ENCODE measurements at places on chromosomes 16 and 17. TPM values are rescaled to one million over a fixed set of nuclear protein-coding genes. Genes with fewer than 3 reads are reported as not detected.

DNA sequence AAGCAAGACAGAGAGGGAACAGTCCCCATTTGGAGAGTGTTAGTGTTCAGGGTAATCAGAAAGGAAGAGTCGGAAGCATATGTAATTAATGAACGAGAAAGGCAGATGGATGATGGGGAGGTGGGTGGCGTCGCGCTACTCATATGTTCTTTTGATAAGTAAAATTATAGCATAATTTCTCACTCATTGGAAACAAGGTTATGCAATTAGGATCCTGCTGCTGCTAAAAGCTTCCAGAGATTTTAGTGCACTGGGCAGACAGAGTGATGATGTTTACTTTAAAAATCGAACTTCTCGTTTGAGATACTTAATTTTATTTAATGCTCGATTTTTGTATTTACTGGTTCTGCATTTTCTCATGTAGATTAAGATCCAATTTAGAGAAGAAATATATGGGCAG, 96.2 kb downstream of the PRKCA start:
- no peak for DNase-seq

Gene CACNG3
- not detected for total RNA-seq

DNA sequence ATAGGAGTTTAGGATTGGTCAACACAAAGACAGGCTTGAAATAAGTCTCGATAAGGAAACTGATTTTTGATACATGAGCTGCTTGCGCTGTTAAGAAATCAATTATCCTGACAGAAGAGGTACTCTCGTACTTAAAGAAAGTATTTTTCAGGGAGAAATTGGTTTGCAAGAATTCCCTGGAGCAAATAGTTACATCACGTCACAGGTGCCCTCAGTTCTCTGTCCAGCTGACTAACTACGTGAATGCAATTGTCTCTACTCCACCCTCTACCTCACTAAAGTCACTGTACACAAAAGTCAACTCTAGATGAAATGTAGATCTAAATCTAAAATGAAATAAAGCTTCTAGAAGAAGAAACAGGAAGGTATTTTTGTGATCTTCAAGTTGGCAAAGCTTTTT, 130.6 kb upstream of the KCNJ16 start:
- no peak for DNase-seq

- no peak for DNase-seq
Measured at GRCh38 chr16:21083729-21084268, 66.8 kb downstream of the DNAH3 start.

Gene AOC3
- 0.26 TPM for total RNA-seq

DNA sequence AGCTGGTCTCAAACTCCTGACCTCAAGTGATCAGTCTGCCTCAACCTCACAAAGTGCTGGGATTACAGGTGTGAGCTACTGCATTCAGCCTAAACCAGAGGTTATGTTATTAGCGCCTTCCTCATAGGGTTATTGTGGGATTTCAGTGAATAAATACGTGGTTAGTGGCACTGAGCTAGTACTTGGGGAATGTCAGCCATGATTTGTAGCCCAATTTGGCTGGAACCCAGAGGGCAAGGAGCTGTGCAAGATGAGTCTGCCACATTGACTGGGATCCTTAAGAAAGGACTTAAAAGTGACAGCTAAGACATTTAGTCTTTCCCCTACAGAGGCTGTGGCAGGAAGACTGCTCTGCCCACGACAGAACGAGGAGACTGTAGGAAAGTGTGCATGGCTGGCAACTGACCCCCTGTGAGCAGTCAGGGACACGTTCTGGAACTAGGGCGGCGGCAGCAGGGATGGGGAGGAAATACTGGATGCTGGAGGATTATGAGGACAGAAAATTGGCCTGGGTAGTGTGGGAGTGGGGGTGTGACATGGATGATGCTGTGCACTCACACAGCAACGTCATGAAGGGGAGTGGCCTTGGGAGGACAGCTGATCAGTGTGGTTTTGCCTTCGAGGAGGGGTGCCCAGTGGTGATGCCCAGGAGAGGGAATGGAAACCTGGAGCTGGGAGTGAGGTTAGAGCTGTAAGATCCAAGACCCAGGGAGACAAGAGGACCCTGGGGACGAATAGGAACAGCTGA, 14.6 kb downstream of the ATP5PD start:
- DNase-seq: peak; percentile 64

Gene HAP1
- 5.0 TPM for total RNA-seq

GRCh38 chr17:57021226-57021940, 43.5 kb downstream of the SCPEP1 start:
- DNase-seq: peak; percentile 93

Gene SPNS2
- 3.9 TPM for total RNA-seq

DNA sequence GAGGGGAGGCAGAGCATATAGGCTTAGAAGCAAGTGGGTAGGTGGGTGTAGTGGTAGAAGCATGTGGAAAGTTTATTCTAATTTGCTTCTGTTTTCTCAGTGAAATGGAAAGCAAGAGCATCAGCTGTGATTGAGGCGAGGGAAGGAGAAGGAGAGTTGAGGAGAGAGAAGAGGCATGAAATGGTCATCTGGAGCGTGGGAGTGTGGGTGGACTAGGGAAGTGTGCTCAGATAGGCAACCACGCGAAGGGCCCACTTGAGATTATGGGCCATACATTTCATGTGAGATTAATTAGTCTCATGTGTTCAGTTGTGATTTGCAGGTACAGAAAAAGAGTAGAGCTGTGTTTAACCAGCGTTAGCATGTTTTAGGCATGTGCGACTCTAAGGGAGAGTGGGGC, 20.8 kb upstream of the CDC6 start:
- no peak for DNase-seq

Gene PLEKHM1
- 45.2 TPM for total RNA-seq

Gene CCL8
- not detected for total RNA-seq

Gene GNAO1
- under 0.01 TPM for total RNA-seq

Gene CBX2
- total RNA-seq: 1.1 TPM

GRCh38 chr16:4723071-4723767, 10.9 kb downstream of the ANKS3 start:
- no peak for DNase-seq

Gene MYO15A
- total RNA-seq: 1.6 TPM

- no peak for DNase-seq
Measured at GRCh38 chr17:56832446-56832845, 1.3 kb downstream of the C17orf67 start.

DNA sequence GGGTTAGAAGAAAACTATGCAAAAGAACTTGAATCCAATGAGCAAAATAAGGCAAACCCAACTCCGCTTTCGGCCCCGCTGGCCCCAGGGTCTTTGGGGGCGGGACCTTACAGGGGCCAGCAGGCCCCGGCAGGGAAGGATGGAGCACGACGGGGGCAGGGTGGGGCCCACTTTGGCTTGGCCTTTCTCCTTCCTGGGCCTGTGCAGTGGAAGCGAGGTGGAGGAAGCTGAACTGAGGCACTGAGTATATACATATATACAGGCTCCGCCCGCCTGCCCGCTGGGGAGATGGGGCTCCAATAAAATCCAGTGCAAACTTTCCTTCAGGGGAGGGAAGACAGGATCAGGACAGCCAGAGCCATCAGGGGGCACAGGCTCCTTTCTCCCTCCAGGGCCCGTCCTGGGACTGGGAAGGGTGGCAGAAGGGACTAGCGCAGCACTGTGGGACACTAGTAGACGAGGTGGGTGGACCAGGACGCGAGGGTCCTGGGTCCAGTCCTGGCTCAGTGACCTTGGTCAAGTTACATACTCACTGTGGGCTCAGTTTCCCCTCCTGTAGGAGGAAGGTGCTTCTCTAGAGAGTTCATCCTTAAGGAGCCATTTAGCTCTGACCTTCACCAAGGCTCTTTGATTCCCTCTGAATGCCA, 20.9 kb upstream of the MPO start:
- DNase-seq: no peak

DNA sequence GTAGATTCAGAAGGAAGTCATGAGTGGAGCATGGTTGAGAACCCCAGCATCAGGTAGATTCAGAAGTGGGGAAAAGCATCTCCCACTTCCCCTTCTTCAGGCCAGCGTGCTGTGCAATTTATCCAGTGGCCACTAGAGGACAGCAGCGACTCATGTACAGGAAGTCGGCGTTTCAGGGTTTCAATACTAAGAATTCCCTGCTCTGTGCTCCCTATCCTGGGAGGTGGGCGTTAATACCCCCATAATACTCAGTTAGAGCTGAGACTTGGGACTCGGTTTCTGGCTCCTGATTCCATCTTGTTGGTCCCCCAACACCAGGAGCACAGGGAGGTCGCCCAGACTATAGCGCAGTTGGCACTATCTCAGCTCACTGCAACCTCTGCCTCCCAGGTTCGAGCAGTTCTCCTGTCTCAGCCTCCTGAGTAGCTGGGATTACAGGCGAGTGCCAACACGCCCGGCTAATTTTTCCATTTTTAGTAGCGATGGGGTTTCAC, 75.3 kb upstream of the AMZ2 start:
- peak; percentile 47 for DNase-seq

DNA sequence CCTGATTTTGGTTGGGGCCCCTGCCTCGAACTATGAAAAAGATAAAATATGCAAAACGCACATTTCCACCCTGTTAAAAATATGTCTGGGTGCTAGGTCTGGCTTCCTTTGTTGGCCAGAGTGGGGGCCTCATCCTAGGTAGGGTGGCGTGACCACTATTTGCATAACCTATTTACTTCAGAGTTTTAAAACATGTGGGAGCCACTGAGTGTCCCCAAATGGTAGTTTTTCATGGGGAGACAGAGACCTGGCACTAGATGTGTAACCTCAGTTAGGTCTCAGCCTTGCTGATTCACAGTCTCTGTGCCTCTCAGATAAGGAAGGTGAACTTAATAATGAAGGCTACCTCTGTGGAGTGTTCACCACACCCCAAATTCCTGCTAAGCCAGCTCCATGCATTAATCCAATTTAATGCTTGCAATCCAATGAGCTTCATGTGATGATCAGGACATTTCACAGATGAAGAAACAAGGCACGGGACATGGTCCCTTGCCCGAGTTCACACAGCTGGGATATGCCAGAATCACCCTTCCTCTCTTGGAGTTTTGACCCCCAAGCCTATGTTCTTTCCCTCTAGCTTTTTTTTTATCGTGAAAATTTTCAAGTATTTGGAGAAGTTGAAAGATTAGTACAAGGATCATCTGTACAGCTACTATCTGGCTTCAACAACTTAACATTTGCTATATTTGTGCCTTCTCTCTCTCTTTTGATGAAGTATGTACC, 103.4 kb downstream of the IRF8 start:
- DNase-seq: no peak

Gene TLCD1
- total RNA-seq: 7.4 TPM

DNA sequence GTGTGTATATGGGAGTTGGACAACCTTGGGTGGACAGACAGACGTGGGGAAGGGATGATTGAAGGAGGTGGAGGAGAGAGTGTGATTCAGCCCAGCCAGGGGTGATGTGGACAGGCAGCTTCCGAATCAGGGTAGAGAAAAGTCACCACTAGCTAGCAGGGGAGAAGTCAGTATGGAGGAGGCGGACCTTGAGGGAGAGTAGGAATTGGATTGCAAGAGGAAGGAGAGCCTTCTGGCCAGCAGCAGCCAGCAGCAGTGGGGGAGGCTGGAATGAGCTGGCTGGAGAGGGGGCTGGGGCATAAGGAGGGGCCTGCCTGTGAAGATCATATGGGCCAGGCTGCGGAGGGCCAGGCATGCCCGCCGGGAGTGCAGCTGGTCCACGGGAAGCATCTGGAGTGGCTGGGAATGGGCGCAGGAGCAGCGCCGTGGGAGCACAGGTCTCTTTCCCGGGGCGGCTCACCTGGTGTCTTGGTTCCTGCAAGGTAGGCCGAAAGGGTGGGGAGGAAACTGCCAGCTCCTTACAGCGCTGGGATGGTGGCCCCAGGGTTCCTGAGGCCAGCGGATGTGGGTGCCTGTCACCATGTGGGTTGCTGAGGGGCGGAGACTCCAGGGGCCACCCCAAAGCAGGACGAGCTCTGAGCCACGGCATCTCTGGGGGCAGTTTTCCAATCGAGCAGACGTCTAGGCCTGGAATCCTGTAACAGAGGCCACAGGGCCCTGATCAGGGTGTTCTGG, 235.3 kb downstream of the SEC14L1 start:
- DNase-seq: no peak

Gene KRT32
- total RNA-seq: not detected

GRCh38 chr17:75514919-75515495, 330 bp downstream of the CASKIN2 start:
- no peak for DNase-seq

DNA sequence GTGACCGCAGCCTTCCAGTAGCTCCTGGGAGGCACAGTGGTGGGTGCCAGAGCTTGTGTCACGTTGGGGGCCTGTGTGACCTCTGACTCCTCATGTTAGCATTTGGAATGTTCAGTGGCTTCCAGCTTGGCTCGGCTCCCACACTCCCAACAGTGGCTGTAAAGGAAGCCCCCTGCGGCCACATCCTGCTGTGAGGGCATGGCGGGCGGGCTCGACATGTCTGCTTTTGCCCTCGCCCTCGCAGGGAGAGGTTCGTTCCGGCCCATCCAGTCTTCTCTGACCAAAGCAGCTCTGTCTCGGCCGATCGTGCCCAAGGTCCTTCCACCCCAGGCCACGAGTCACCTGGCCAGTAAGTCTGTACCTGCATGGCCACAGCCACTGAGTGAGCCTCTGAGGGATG, 12.2 kb upstream of the JPT2 start:
- DNase-seq: no peak

Gene NKD1
- total RNA-seq: under 0.01 TPM

GRCh38 chr17:57988301-57989250, 522 bp upstream of the VEZF1 start:
- peak; percentile 39 for DNase-seq

GRCh38 chr16:27482397-27483087, 67.2 kb downstream of the GTF3C1 start:
- no peak for DNase-seq

DNA sequence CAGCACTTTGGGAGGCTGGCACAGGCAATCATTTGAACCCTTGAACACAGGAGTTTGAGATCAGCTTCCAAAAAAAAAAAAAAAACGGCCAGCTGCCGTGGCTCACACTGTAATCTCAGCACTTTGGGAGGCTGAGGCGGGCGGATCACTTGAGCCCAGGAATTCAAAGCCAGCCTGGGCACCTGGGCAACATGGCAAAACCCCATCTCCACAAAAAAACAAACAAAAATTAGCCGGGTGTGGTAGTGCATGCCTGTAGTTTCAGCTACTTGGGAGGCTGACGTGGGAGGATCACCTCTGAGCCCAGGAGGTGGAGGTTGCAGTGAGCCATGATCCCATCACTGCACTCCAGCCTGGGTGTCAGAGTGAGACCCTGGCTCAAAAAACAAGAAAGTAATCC, 39.0 kb downstream of the GRB2 start:
- DNase-seq: no peak

- no peak for DNase-seq
Measured at GRCh38 chr17:81334987-81335772, 40.1 kb upstream of the SLC38A10 start.

All from bronchial epithelial cell (primary cell).